Caudate nucleus (tissue), 63 donors: ENCODE measurements at places on chromosomes 5 and 9.

DNA sequence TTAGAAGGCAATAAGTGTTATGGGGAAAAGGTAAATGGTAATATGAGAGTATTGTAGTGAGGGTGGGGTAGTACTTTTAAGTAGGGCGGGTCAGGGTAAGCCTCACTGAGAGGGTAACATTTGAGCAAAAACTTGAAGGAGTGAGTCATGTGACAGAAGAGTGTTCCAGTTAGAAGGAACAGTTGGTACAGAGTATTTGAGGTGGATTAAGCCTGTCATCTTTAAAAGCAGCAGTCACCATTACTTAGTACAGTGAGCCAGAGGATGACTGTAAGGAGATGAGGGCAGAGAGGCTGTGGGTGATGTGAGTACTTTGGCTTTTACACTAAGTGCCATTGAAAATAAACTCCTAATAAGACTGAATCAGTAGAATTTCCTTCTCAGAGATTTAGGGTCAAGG is 54.8 kb downstream of the UBAP1 start:
- DNase-seq = no peak

DNA sequence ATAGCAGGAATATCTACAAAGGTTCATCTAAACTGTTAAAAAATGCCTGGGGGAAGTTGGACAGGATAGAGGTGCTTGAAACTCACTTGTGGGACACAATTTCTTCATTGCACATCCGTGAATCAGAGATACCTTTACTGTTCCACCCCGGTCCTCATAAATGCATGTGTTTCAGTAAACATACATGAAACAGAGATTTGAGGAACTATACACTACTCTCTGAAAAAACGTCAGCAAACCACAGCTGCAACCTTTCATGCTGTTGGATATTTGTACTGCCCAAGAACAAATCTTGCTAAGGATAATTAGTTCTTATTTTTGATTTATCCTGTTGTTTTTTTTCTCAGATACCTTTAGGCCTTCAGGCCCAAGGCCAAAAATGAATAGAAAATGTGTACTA is 337.3 kb downstream of the KDM4C start:
- no peak for DNase-seq

DNA sequence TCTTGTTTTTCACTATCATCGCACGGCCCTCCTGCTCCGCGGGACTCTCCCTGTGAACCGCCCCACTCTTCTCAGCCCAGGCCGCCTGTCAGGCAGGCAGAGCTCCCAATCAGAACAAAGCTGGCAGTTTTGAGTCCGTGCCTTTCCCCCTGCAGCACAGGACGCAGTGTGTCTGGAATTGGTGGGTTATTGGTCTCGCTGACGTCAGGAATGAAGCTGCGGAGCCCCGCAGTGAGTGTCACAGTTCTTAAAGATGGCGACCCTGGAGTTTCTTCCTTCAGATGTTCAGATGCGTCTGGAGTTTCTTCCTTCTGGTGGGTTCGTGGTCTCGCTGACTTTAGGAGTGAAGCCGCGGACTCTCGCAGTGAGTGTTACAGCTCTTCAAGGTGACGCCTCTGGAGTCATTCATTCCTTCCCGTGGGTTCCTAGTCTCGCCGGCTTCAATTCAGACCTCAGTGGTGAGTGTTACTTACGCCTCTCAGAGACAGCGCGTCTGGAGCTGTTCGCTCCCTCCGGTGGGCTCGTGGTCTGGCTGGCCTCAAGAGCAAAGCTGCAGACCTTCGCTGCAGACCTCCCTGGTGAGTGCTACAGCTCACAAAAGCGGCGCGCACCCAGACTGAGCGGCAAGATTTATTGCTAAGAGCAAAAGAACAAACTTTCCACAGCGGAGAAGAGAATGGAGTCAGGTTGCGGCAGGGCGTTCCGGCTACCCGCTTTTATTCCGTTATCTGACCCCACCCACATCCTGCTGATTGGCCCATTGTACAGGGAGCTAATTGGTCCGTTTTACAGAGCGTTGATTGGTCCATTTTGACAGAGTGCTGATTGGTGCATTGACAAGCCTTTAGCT is 7.4 kb downstream of the ZDHHC11B start:
- no peak for DNase-seq

GRCh38 chr5:32514806-32515205 is 70.3 kb upstream of the ZFR start:
- no peak for DNase-seq

GRCh38 chr9:105413525-105413924 is 34.3 kb upstream of the FSD1L start:
- DNase-seq = peak; percentile 16

GRCh38 chr5:156934450-156935211 is 28.4 kb downstream of the TIMD4 start:
- no peak for DNase-seq

DNA sequence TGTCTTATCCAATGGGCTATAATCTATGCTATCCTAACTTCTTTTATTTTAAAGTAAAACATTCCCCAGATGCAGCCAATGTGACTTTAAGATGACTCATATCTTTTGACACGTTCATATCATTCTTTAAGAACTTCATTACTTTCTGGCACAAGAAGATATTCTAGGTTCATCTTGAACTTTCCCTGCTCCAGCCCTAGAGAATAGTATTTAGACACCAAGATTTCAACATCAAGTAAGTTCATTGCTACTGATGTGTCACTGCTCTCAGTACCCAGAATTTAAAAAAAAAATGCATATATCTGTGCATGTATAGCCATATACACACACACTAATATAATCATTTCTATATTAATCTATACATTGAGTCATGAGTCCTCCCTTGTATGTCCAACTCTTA is 175.2 kb downstream of the SAXO1 start:
- no peak for DNase-seq

GRCh38 chr9:7245976-7246580 is 488.3 kb downstream of the KDM4C start:
- no peak for DNase-seq

- DNase-seq = peak; percentile 54
Observed at GRCh38 chr9:84271531-84271900, 69.0 kb downstream of the SLC28A3 start.

- DNase-seq = no peak
Observed at GRCh38 chr9:4973246-4973645, 11.8 kb upstream of the JAK2 start.

GRCh38 chr5:90528601-90529193 is 687 bp downstream of the LYSMD3 start:
- DNase-seq = no peak

GRCh38 chr9:69674112-69674685 is 2.0 kb upstream of the APBA1 start:
- no peak for DNase-seq

GRCh38 chr9:131282688-131283422 is 6.5 kb upstream of the FAM78A start:
- no peak for DNase-seq

GRCh38 chr9:116280529-116280928 is 126.9 kb downstream of the PAPPA start:
- DNase-seq = no peak

DNA sequence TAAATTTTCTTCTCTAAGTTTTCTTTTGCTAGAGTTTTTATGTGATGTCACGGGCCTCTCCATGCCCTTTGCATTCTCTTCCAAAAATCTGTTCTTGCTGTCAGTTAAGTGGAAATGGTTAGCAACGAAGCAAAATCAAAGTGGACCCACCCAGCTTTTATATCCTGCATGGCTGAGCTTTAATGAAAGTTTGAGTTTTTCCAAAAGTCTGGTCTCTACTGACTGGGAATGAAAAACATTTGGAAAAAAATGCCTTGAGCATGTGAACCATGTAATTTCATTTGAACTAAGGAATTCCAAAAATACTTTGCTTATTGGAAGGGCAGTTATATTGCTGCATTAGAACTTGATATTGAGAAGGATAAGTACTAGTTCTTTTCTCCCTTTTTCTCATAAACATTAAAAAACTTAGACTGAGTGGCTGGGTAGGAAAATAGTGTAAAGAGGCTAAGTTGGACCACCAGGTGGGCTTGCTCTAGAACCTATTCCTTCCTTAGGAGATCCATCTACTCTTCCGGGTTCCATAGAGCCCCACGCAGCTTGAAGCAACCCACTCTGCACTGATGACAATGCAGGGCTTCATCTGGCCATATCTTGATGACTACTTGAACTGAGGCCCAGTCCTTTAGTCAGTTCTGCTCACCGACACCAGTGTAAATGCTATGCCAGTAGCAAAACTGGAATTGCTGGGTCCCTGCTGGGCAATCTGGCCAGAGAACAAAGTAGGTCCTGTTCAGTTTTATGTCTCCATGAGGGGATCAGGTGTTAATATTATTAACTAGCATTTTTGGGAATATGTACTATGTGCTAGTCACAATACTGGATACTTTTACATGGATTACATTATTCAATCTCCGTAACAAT is 17.4 kb upstream of the RIC1 start:
- no peak for DNase-seq

DNA sequence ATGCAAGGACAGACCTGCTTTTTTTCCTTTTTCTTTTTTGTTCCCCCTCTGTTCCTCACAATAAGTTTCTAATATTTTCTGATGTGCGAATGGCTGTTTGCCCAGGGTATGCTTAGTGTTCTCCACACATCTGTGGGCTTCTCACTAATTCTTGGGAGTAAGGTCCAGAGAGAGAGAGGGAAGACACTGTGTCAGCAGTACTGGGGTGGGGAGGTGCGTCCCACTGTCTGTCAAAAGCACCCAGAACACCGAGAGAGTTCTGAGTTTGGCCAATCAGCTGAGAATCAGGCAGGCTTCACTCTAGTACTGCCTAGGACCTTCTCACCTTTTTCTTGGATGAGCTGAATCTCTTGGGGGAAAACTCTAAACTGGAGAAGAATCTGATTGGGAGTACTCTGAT is 61.8 kb downstream of the ELL2 start:
- no peak for DNase-seq

GRCh38 chr9:38249587-38250210 is 142.8 kb upstream of the ALDH1B1 start:
- no peak for DNase-seq

- DNase-seq = peak; percentile 28
Observed at GRCh38 chr5:81856948-81857928, 106.3 kb upstream of the SSBP2 start.

DNA sequence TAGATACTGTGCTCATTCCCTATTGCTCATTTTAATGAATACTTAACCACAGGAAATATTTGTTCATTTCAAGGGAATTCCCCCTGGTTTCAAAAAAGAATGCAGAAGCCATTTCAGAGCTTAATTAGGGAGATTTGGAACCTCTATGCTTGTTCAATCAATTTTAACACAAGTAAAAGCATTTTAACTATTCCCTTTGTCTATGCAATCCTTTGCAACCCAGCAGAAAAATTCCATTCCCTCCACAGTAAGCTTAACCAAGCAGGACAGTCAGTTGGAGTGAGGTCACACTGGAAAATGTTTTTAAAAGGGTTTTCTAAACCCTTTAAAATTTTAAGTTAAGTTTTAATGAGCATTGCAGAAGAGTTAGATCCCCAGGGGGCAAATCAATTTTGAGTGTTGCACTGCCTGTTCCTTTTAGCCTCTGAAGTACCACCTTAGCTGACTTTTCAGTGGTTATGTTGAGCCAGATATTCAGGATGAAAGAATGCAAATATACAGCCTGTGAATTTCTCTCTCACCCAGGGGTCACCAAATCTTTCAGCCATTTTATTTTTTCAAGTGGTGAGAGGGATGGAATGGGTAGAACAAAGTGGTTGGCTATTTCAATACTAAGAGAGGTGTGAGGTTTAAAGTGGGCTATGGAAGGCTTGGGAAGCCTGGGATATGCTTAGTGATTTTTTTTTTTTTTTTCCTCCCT is 356.2 kb upstream of the NUDT12 start:
- DNase-seq = no peak

DNA sequence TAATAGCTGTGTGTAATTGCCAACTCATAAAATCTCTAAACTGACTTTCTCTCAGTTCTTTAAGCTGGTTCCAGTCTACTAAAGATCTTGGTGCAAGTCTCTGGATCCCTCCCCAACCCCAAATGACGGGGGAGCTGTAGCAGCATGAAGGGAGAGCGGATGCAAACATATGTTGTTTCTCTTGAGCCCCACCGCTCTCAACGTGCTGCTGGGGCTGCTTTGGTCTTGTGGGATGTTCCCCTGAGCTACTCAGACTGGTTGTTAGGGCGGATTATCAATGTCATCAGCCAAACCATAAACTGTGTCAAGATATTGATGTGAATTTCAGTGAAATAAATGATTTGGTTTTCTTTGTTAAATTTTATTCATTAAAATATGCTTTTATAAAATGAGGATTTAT is 40.9 kb upstream of the APC start:
- DNase-seq = no peak

DNA sequence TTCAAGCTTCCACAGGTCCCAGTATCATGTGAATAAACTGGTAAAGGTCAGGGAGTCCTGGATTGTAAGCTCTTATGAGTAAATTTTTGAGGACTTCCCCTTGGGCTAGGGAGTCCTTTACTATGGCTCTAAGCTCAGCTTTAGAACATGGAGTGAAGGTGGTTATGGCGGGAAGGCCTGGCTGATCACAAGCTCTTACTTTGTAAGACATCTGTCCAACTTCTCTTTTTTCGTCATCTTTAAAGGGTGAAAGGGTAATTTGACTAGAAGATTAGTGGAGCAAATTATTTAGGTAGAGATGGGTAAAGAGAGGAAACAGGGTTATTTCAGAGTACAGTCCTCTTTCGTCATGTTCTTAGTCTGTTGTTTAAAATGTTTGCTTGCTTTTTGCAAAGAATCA is 155.4 kb downstream of the AOPEP start:
- no peak for DNase-seq

- DNase-seq = no peak
Observed at GRCh38 chr5:138974227-138975063, 99.3 kb upstream of the LRRTM2 start.

GRCh38 chr9:91247278-91247677 is 114.4 kb downstream of the AUH start:
- DNase-seq = no peak

DNA sequence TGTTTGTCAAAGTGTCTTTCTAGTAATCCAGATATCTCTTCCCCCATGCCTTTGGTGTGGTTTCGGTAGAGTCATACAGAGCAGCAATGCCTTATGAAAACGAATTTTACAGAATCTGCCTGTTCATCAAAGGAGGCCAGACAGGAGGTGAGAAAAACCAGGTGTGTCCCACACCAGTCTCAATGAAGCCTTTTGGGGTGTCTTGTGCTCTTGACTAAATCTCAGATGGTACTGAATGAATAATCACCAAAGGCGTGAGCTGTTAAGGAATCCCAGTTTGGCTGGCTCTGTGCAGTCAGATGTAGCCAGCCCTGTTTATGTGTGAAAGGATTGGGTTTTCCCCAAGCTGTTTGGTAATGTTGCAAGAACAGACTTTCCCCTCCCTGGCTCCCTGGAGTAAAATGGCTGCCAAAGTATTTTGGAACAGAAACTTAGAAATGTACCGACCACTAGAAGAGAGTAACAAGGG is 70.8 kb upstream of the CDKN2B start:
- no peak for DNase-seq

DNA sequence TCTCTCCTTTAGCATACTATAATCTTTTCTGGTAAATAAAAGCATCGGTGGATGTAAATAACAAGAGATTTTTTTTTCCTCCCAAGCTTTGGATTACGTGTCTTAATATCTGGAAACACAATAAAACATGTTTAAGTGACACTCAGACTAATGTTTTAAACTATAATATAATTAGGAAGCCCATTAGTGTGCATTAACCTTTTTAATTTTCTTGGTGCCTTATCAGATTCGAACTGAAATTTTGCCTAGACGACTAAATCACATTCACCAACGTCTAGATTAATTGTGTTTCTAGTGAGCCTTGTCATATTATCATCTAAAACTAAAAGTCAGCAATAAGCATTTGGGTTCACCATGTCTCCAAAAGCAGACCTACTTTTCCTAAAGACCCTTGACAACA is 110.2 kb downstream of the CDH6 start:
- DNase-seq = no peak

- DNase-seq = no peak
Observed at GRCh38 chr5:175867587-175868347, 3.6 kb upstream of the CPLX2 start.

GRCh38 chr5:160378330-160378729 is 7.9 kb upstream of the C1QTNF2 start:
- DNase-seq = no peak
